ENCODE measurements at places on chromosomes 1 and 21.

DNA sequence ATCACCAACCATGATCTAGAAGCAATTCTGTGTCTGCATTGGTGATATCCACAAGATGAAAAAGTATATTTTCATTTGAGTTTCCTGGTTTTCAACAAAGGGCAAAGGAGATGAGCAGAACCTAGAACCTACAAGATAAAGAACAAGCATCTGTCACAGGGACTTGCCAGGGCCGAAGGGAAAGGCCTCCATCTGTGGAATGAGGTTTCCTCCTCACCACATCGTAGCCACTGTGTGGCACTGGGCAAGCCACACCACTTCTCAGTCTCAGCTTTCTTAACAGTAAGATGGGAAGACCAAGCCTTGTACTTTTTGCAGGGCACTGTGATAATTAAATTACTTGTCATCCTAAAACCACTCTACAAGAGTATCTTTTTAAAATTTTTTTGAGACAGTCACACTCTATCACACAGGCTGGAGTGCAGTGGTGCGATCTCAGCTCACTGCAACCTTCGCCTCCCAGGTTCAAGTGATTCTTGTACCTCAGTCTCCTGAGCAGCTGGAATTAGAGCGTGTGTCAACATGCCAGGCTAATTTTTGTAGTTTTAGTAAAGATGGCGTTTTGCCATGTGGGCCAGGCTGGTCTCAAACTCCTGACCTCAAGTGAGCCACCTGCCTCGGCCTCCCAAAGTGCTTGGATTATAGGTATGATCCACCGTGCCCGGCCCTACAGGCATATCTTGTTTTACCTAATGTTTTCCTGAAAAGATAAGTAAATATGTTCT lies 45.8 kb downstream of the ARHGEF11 start:
- no peak overlapping the region for H3K27ac ChIP-seq
- H3K27me3 ChIP-seq, result no peaks in the 10 kb centered on the region
- no peak overlapping the region for H3K4me3 ChIP-seq
- no peaks in the 10 kb centered on the region for H3K4me1 ChIP-seq

DNA sequence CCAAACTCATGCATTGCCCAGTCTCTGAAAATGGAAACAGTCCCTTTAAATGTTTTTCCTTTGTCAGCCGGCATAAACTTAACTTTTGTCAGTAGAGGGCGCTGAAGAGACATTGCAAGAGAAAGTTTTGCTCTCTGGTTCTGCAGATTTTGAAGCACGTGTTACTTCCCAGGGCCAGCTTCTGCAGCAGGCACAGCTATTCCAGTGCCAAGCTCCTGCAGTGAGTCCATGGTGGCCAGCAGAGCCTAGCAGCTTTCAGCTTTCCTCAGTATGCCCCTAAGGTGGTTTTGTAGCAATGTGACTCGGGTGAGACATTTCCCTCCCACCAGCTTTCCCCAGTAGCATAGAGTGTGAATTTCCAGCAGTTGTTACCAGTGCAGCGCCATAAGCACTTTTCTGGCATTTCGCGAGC lies 2.6 kb upstream of the IFI44L start:
- no peak overlapping the region for H3K27ac ChIP-seq
- peak; percentile 78 for DNase-seq
- peaks cover 18% of the 10 kb centered on the region for H3K4me1 ChIP-seq
- H3K4me3 ChIP-seq, result no peak overlapping the region

- DNase-seq, result no peak
- no peak overlapping the region for H3K27ac ChIP-seq
- no peak overlapping the region for H3K4me3 ChIP-seq
- no peaks in the 10 kb centered on the region for H3K36me3 ChIP-seq
- H3K27me3 ChIP-seq, result peaks cover 12% of the 10 kb centered on the region
- H3K4me1 ChIP-seq, result no peaks in the 10 kb centered on the region
Observed at GRCh38 chr1:37741662-37742061, 23.3 kb downstream of the EPHA10 start.

DNA sequence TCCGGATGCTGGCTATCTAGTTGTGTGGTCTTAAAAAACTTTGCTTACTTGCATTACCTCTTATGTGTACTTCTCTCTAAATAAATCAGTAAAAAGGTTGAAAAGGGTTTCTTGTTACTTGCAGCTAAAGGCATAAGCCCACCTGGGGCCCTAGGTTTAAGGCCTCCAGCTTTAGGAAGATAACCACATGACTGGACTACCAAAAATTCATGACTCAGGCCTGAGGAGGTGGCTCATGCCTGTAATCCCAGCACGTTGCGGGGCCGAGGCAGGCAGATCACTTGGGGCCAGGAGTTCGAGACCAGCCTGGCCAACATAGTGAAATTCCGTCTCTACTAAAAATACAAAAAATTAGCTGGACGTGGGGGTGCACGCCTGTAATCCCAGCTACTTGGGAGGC lies 142.9 kb downstream of the APP start:
- H3K36me3 ChIP-seq, result no peaks in the 10 kb centered on the region
- no peak overlapping the region for H3K27ac ChIP-seq
- H3K4me1 ChIP-seq, result no peaks in the 10 kb centered on the region

DNA sequence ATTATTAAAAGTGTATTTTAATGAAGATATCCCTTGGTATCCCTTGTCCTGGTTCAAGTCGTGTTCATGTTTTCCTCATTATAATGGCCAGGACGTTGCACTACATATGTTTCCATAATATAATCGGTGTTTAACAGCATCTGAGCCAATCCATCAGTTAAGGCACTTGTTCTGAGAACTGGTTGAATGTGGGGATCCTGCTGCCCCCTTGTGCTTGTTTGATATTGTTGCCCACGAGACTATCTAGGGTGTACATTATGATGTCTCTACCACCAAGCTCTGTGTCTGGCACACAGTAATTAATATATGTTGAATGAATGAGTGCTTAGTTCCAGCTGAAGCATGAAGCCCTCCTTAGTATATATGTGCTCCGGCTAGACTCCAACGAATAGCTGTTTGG lies 193.0 kb downstream of the CACNA1E start:
- H3K4me1 ChIP-seq, result no peaks in the 10 kb centered on the region
- peak; percentile 44 for DNase-seq
- H3K27ac ChIP-seq, result no peak overlapping the region
- H3K27me3 ChIP-seq, result no peaks in the 10 kb centered on the region

GRCh38 chr1:27423709-27424108 lies 31.3 kb downstream of the GPR3 start:
- H3K27me3 ChIP-seq, result no peaks in the 10 kb centered on the region
- peaks cover 56% of the 10 kb centered on the region for H3K4me1 ChIP-seq
- DNase-seq, result no peak
- H3K4me3 ChIP-seq, result no peak overlapping the region
- H3K27ac ChIP-seq, result no peak overlapping the region
- H3K36me3 ChIP-seq, result no peaks in the 10 kb centered on the region

- no peak overlapping the region for H3K27ac ChIP-seq
- H3K4me1 ChIP-seq, result no peaks in the 10 kb centered on the region
- DNase-seq, result no peak
- peaks cover 28% of the 10 kb centered on the region for H3K36me3 ChIP-seq
Observed at GRCh38 chr1:198750081-198750480, 111.2 kb downstream of the PTPRC start.

- H3K4me3 ChIP-seq, result no peak overlapping the region
- no peak for DNase-seq
- H3K27me3 ChIP-seq, result no peaks in the 10 kb centered on the region
- H3K27ac ChIP-seq, result no peak overlapping the region
Observed at GRCh38 chr1:151783796-151784195, 6.5 kb downstream of the TDRKH start.

GRCh38 chr1:47856996-47857395 lies 140.2 kb downstream of the TRABD2B start:
- H3K27ac ChIP-seq, result no peak overlapping the region
- H3K36me3 ChIP-seq, result no peaks in the 10 kb centered on the region
- no peak for DNase-seq
- no peaks in the 10 kb centered on the region for H3K4me1 ChIP-seq
- H3K4me3 ChIP-seq, result no peak overlapping the region

GRCh38 chr1:27574871-27575831 lies 28.8 kb downstream of the AHDC1 start:
- H3K4me1 ChIP-seq, result peaks cover 14% of the 10 kb centered on the region
- H3K27ac ChIP-seq, result no peak overlapping the region
- DNase-seq, result peak; percentile 55
- H3K36me3 ChIP-seq, result no peaks in the 10 kb centered on the region
- H3K27me3 ChIP-seq, result no peaks in the 10 kb centered on the region

DNA sequence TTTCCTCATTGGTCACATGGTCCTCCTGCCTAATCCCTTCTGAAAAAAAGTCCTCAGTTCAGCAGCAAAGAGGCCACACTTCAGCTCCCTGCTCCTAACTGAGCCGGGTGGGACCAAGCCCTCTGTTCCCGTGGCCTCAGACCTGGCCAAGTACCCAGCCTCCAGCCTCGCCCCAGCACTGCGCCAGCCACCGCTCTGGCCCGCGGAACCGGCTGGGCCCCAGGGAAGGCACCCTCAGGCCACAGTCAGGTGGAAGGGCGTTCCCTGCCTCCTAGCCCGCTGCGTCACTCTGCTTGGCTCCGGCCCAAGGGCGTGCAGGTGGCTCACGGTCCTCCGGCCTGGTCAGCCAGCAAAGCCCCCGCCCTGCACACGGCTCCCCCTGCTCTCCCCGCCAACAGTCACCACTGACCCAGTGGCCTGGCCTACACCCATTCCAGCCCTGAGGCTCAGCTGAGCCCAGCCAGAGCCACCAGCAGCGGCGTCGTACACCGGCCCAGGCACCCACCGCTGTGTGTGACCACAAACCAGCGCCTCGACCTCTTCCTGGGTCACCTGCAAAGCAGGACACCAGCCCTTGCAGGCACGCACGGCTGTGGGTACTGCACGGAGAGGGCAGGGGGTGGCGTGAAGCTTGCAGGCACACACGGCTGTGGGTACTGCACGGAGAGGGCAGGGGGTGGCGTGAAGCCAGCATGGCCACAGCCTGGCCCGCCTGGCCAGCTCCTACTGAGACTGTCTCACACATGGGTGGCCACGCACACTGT lies 19.4 kb downstream of the NADK start:
- no peak for DNase-seq
- H3K4me1 ChIP-seq, result no peaks in the 10 kb centered on the region
- H3K36me3 ChIP-seq, result peaks cover 89% of the 10 kb centered on the region
- no peaks in the 10 kb centered on the region for H3K27me3 ChIP-seq
- H3K27ac ChIP-seq, result no peak overlapping the region
- no peak overlapping the region for H3K4me3 ChIP-seq

DNA sequence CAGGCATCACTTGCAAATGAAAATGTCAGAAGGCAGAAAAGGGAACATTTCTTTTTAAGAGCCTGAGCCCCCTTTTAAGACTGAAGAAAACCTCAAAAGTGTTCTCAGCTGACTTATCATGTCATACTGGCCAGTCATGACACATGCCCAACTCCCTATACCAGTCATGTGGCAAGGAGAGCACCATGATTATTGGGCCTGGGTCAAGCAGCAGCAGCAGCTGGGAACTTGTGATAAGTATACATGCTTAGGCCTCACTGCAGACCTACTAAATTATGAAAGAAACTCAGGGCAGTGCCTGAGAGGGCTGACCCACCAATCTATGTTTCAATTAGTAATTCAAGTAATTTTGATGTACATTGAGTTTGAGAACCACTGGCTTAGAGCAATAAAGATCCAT lies 8.6 kb downstream of the RO60 start:
- no peaks in the 10 kb centered on the region for H3K27me3 ChIP-seq
- no peak overlapping the region for H3K27ac ChIP-seq
- no peak for DNase-seq
- H3K4me1 ChIP-seq, result peaks cover 14% of the 10 kb centered on the region
- peaks cover 13% of the 10 kb centered on the region for H3K36me3 ChIP-seq

DNA sequence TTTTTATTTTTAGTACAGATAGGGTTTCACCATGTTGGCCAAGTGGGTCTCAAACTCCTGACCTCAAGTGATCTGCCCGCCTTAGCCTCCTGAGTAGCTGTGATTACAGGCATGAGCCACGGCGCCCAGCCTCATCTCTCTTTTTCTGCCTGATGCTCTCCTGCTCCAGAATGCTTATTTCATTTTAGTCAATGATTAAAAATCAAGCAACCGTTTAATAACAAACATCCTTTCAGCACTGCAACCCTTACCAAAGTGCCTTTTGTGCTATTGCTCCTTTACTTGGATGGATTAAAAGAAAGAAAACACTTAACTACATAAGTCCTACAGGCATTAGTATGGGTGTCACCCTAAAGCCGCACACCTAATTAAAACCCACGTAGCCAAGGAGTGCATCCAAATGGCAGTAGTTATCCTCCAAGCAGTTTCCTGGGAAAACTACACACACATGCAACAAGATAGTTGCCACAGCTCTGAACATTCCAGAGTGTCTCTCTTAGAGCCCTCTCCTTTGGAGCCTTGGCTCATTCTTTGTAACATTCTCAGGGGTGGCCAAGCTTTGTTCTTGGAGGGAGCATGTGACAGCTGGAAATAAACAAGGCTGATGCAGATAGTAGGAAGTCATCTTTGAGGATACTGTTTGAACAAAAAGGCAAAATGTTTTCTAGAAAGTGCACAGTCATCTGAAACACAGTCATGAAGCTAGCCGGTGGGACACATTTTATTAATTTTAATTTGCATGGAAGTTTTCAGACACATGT lies 51.2 kb downstream of the KCNJ15 start:
- no peak for DNase-seq
- no peaks in the 10 kb centered on the region for H3K36me3 ChIP-seq
- H3K27ac ChIP-seq, result no peak overlapping the region
- no peak overlapping the region for H3K4me3 ChIP-seq
- no peaks in the 10 kb centered on the region for H3K27me3 ChIP-seq

- H3K4me1 ChIP-seq, result peaks cover 10% of the 10 kb centered on the region
- peak; percentile 60 for DNase-seq
- H3K4me3 ChIP-seq, result no peak overlapping the region
- peak overlapping the region; percentile 31 for H3K27ac ChIP-seq
Observed at GRCh38 chr1:50779801-50780200, 180.3 kb downstream of the FAF1 start.

- no peak overlapping the region for H3K27ac ChIP-seq
- H3K4me3 ChIP-seq, result no peak overlapping the region
- no peak for DNase-seq
- no peaks in the 10 kb centered on the region for H3K36me3 ChIP-seq
- no peaks in the 10 kb centered on the region for H3K4me1 ChIP-seq
Observed at GRCh38 chr1:229815076-229815475, 189.0 kb downstream of the URB2 start.

- H3K4me3 ChIP-seq, result no peak overlapping the region
- H3K4me1 ChIP-seq, result no peaks in the 10 kb centered on the region
- DNase-seq, result no peak
- H3K27ac ChIP-seq, result no peak overlapping the region
- H3K27me3 ChIP-seq, result no peaks in the 10 kb centered on the region
- H3K36me3 ChIP-seq, result no peaks in the 10 kb centered on the region
Observed at GRCh38 chr1:233376382-233377110, 49.0 kb downstream of the MAP3K21 start.

GRCh38 chr1:57254022-57254421 lies 169.8 kb downstream of the DAB1 start:
- H3K27me3 ChIP-seq, result no peaks in the 10 kb centered on the region
- H3K36me3 ChIP-seq, result no peaks in the 10 kb centered on the region
- no peak overlapping the region for H3K27ac ChIP-seq
- no peak overlapping the region for H3K4me3 ChIP-seq
- H3K4me1 ChIP-seq, result no peaks in the 10 kb centered on the region

GRCh38 chr1:230226007-230226800 lies 159.2 kb downstream of the GALNT2 start:
- H3K4me3 ChIP-seq, result no peak overlapping the region
- H3K27ac ChIP-seq, result no peak overlapping the region
- peaks cover 6% of the 10 kb centered on the region for H3K4me1 ChIP-seq
- no peaks in the 10 kb centered on the region for H3K27me3 ChIP-seq
